Activated CD4-positive, CD25-positive, alpha-beta regulatory T cell treated with anti-CD3 and anti-CD28 coated beads, Interleukin-2, amount 50 U/mL, for 16 hours (primary cell): ENCODE measurements at places on chromosomes 6 and 20.

DNA sequence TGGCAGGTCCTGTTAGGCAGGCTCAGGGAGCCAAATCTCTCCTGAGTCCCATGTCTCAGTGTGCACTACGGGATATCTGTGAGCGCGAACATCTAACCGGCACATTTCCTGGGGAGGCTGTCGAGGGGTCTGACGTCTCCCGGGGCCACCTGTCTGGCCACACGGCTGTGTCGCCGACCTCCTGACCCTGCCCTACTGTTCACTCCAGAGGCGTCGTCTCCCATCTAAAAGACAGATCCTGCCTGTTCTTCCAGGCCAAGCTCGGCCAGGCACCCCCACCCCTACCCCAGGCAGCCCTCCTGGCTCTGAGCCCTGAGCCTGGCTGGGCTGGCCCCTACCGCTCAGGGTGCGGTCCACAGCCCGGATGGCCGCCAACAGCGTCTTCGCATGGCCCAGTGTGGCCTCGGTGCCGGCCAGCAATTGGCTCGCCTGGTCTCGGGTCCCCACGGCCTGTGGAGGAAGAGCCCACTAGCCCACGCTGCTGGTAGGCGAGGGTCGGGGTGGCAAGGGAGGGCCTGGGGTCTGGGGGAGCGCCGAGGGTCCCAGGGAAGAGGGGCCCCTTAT lies 16.6 kb downstream of the ADRM1 start:
- DNase-seq = no peak

DNA sequence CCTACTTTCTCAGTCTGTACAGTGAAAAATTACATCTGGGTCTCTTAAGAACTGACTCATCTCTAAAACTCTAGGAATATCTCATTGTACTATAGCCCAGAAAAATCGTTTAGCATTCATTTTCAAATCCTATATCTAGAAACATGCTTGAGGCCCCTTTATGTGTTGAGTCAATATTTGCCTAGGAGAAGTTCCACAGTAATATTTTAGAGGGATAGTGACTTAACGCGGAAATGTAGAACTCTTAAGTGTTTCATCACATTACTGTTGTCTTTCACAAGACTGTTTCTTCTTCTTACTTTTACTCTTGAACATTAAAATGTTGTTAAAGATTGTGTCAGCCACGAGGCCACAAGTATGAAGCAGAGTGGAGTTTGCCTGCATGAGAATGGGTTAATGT lies 23.0 kb upstream of the MYLIP start:
- DNase-seq = no peak

DNA sequence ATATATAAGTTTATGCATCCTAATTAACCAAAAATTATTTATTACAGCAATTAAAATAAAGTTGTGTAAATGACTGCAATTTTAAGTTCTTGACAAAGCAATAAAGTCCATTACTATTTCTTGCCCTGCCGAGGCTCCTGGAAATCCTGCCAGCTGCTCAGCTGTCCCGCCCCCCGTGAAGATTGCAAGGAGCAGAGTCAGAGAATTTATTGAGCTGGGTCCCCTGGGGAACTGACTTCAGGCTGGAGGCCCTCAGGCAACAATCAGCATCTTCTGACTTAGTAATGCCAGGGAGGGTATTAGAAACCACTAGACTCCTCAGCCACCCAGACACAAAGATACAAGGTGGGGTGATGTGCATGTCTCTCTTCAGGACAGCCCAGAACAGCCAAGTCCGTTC lies 92.3 kb downstream of the EDN3 start:
- no peak for DNase-seq

DNA sequence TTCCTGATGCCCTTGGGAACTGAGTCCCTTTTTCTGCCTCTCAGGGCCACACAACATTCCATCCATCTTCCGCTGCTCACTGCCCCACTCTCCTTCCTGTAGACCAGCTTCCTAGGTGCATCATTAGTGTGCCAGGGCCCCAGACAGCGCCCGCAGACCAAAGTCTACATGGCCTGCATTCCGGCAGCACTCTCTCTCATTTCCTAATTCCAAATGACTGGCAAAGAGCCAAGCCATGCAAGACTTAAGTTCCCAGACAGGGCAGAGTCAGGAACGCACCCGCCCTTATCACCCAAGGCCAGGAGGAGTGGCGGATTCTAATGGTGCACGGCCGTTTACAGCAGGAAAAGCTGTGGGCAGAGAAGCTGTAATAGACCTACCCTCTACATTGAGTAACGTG lies 159.8 kb upstream of the ARID1B start:
- DNase-seq = no peak

- no peak for DNase-seq
Measured at GRCh38 chr20:49890471-49891361, 24.6 kb downstream of the SPATA2 start.

- no peak for DNase-seq
Measured at GRCh38 chr6:34515473-34516387, 40.4 kb downstream of the SPDEF start.
